ENCODE measurements at places on chromosomes 7 and 10. TPM values are rescaled to one million over a fixed set of nuclear protein-coding genes. Genes with fewer than 3 reads are reported as not detected.

Gene PDAP1
- total RNA-seq: 19.3 TPM

Gene CALCR
- total RNA-seq: 2.4 TPM

DNA sequence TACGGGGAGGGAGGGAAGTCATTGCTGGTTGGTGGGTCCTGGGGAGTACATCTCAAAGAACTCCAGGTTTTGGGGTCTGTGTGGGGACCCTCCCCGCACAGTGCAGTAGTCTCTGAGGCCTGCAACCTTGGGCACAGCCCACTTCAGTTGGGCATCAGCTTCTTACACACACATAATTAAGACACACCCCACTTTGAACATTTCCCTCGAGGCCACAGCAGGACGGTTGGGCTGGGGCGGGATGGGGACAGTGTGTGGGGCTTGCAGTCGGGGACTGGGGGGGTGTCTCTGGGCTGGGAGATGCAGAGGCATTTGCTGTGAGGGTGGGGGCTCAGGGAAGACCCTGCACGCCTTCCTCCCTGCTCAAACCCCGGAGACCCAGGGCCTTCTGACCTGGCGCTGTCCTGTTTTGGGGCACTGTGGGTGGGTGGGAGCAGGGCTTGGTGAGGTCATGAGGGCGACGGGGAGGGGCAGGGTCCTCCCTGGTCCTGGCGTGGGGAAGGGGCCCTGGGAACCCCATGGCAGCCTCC is 1.3 kb downstream of the LFNG start:
- no peak for DNase-seq

GRCh38 chr7:79988653-79989052 is 146.0 kb upstream of the GNAI1 start:
- DNase-seq: no peak

Gene CYP26A1
- total RNA-seq: 0.20 TPM

DNA sequence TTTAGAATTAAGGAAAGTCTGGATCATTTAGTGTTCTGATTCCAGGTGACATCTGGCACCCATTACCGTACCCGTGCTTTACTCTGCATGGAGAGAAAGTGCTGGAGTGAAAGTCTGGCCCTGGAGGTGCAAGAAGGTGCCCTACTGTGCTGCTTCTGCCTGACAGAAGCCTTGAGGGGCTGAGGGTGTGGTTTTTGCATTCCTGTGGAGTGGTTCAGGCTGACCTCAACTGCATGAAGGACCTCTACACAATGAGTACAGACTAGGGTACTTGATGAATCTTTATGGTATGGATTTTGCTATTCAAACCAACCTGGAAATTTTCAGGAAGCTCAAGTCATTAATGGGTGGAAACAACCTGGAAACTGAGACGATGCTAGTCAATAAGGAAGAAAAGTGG is 45.1 kb upstream of the GSAP start:
- no peak for DNase-seq

Gene LRRN3
- total RNA-seq: 39.6 TPM

GRCh38 chr7:1716263-1717094 is 46.4 kb downstream of the ELFN1 start:
- DNase-seq: no peak

Gene MDFIC
- 94.8 TPM for total RNA-seq

DNA sequence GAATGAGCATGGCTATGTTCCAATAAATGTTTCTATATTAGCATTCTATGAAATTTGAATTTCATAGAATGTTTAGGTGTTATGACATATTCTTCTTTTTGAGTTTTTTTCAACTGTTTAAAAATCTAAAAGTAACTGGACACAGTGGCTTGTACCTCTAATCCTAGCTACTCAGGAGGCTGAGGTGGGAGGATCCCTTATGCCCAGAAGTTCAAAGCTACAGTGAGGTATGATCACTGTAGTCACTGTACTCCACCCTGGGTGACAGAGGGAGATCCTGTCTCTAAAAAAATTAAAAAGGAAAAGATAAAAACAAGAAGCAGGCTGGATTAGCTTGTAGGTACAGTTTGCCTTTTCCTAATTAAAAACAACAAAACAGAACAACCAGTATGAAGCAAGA is 95.1 kb downstream of the NRBF2 start:
- DNase-seq: no peak

DNA sequence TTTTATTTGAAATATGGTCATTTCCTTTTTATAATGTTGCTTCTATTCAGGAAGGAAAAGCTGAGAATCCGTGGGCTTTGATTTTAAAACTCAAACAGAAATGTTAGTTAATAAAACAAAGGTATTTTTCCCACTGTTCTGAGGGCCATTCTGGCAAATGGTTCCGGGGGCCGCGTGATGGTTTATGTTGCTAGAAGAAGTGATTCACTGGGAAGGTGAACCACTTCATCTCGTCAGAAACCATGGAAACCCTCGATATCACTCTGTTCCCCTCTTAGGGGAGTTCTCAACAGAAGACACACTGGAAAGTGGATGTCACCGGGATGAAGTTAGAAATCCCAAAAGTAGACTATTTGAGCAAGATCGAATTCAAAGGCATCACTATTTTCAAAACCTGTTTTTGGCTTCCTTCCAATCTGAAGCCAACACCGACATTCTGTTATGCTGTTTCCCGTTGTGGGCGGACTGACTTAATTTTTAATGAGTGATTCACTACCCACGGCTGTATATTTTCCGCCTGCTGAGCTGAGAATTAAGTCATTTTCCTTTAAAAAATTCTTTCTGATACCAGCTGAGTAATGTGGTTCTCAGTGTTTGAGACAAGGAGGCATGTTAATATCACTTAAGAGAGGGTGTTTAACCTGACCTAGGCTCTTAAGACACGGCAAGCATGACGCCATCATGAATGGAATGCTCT is 84.1 kb downstream of the PTPRE start:
- no peak for DNase-seq

Gene WDR86
- 34.4 TPM for total RNA-seq

GRCh38 chr7:67821116-67821515 is 824.5 kb downstream of the TYW1 start:
- DNase-seq: no peak

Gene PRKCQ
- total RNA-seq: 6.2 TPM

Gene PAPOLB
- 1.5 TPM for total RNA-seq

DNA sequence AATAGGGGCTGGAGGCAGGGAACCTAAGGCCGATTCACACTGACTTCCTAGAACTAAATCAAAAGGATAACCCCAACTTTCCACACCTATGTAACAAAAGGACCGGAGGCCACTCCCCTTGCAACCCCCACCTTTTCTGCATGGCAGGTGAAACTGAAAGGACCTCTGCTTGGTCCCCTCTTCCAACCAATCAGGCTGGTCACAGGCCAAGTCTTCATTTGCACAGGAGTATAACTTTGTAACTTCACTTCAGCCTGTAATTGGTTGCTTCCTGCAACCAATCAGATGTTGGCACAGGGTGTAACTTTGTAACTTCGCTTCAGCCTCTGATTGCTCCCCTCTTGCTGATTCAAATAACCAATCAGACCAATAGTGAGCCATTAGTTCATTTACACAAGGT is 190.0 kb downstream of the FAM107B start:
- DNase-seq: no peak

GRCh38 chr7:151094675-151095074 is 8.4 kb downstream of the AGAP3 start:
- no peak for DNase-seq

- no peak for DNase-seq
Measured at GRCh38 chr7:140673063-140673773, 473 bp downstream of the ADCK2 start.

Gene CYP2W1
- total RNA-seq: 1.4 TPM

- DNase-seq: no peak
Measured at GRCh38 chr7:134795231-134795630, 15.8 kb downstream of the CALD1 start.

GRCh38 chr10:120455004-120455403 is 2.0 kb upstream of the PLPP4 start:
- no peak for DNase-seq

DNA sequence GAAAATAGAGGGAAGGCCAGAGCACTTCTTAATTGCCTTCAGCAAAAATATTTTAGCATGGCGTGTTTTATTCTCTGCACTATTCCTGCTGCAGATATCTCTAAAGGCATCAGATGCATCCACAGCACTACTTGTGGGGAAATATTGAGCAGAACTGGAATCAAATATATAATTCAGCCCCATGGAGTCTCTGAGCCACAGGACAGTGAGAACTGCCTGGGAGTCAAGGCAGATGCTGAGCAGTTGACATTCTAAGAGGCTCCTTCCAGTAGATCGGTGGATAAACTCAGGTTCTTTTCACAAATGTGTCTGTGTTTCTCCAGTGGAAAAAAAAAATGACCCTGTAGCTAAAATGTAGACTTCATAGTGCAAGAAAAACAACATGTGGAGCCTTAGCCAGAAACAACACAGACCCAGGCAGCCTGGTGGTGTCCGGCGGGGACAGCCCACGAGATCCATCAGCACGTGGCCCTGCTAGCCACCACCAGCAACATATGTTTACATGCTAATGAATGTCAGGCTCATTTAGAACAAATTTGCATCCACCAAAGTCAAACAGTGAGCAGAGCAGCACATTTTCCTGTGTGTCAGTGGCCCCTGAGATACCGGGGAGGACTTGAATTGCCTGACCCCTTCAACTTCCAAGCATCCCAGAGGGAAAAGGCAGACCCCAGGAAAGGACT is 123.3 kb upstream of the PFKP start:
- DNase-seq: no peak

Gene GDF2
- not detected for total RNA-seq

DNA sequence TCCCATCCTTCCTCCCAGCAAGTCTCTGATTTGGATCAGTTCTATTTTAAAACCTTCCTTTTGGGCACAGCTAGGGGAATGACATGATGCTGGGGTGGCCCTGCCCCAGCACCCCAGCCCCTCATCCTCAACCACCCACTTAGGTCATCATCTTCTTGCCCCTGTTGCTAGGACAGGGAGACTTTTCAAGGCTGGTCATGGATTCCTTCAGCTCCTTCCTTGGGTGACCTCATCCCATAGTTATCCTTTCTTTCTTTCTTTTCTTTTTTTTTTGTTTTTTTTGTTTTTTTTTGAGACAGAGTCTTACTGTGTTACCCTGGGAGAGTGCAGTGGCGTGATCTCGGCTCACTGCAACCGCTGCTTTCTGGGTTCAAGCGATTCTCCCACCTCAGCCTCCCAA is 127.2 kb downstream of the WDFY4 start:
- no peak for DNase-seq

- DNase-seq: peak; percentile 29
Measured at GRCh38 chr7:115707258-115708012, 323.1 kb downstream of the TFEC start.

DNA sequence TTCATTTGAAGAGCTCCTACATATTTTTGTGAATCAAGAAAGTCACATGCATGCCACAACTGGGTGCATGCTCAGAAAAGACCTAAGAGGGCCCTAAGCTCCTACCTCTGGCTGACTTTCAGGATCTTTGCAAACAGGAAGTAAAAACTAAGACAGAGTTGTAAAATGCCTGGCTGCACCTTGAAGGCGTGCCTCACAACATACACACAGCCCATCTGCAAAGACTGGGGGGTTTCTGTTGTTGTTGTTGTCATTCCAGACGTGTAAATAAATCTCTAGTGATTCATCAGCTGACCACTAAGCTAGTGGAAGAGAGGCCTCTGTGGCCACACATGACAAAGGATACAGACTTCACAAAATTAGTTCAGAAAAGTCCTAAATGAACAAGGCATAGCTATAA is 31.8 kb downstream of the SMURF1 start:
- no peak for DNase-seq

Gene ZYX
- 18.3 TPM for total RNA-seq

Gene FRMD4A
- total RNA-seq: 87.2 TPM

DNA sequence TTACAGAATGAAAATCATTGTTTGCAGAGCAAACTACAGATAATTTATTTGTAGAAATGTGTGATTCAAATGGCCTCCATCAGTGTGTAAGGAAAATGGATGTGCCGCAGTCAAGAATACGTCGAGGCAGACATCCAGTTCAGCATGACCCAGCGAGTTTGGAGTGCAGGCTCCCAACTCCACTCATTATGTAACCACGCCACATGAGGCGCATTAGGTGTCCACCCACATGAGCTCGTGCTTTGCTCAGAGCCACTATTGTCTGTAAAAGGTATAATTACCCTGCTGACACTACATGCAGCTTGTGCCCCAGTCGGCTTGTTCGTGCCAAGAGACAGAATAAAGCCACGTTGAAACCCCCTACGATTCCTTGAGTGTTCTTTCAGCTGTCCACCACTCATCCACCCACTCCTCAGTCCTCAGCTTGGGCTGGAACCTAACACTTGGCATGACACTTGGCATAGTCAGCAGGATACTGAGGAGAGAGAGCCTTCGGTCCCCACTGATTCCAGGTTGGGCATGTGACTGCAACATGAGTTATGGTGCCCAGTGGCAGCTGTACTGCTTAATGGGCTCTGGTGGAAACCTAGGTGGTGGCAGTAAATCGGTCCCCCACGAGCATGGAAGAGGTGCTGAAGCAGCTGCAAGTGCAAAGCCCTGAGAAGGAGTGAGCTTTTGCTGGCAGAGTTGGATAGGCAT is 102.7 kb downstream of the BICC1 start:
- no peak for DNase-seq

DNA sequence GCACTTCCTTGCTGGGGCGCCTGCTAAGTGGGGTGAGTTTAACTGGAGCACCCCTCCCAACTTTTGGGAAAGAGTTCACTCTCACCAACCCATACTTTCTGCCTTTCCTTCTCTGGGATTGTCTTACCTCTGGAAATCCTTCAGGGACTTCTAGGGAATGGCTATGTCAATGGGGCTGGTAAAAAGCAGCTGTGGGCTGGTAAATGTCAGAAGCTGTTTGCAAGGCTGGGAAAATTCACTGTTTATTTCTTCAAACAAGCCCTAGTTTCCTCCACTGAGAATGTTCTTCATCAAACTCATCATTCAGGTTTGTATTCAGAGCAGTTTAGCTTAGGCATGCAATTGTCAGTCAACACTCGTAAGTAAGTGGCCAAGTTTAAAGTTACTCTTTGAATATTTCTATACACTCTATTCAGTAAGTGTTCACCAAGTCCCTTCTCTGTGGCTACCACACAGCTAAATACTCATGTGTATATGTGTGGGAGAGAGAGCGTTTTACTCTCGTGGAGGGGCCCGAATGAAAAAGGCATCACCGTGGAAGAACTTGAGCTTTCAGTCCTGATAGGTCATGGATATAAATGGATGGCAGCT is 654.8 kb downstream of the LRMDA start:
- no peak for DNase-seq

Gene AKR1C4
- not detected for total RNA-seq

DNA sequence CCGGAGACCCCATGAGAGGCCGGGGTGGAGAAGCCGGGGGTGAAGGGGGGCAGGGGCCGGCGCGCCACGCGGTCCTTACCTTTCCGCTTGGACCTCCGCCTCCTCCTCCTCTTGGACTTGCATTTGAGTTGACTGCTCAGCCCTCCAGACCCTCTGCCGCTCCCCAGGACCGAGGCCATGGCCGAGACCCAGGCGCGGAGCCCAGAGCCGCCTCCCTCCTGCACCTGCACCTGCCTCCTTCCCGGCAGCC is 428 bp downstream of the ADARB2 start:
- DNase-seq: no peak

- no peak for DNase-seq
Measured at GRCh38 chr7:29310625-29311024, 116.0 kb downstream of the CHN2 start.

GRCh38 chr7:154695836-154696235 is 307.1 kb downstream of the PAXIP1 start:
- no peak for DNase-seq
